ENCODE measurements at places on chromosomes 6 and 20. TPM values are rescaled to one million over a fixed set of nuclear protein-coding genes. Genes with fewer than 3 reads are reported as not detected.

The FILIP1 gene
- total RNA-seq = 12.3 TPM

DNA sequence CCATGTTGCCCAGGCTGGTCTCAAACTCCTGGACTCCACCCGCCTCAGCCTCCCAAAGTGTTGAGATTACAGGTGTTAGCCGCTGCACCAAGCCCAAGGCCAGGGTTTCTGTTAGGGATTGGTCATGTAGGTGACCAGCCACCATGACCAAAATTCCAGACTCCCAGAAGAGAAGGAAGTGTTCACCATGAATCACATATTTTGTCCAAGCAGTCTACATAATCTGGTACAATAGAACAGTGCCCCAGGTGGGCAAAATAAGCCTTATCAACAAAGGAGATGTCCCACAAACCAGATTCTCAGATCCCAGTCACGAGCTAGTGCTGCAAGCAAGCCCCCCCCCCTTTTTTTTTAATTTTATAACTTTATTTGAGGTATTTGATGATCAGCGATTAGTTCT, 20.0 kb downstream of the ZNF341 start:
- H3K36me3 ChIP-seq = no peaks in the 10 kb centered on the region
- H3K4me1 ChIP-seq = no peaks in the 10 kb centered on the region
- no peaks in the 10 kb centered on the region for H3K27me3 ChIP-seq
- H3K4me3 ChIP-seq = no peak overlapping the region

DNA sequence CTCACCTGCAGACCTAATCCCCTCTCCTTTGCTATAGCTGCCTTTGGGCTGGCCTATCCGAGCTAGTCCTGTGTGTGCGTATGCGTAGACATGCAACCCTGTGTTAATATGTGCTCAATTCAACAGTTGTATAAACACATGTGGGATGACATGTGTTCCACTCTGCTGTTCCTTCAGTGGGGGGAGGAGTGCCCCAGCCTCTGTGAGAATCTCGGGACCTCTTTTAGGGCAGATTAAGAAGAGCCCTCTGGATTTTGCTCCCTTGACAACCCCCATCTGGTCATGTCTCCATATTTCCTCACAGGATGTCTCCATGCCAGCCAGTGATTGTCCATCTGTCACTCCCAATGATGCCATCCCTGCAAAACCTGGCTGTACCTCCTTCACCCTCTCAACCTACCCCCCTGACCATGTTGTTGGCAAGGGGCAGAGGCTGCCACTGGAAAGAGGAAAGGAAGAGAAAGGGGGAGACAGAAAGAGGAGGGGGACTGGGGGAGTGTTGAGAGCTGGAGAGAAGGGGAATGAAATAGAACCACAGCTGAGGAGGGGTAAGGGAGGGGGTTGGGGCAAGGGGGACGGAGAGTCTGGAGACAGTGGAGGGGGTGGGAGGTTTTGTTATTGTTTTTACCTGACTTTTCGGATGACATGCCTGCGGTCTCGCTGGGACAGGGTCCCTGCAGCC, 417 bp downstream of the PRRT1 start:
- H3K36me3 ChIP-seq = no peaks in the 10 kb centered on the region
- H3K4me1 ChIP-seq = peaks cover 38% of the 10 kb centered on the region
- H3K27ac ChIP-seq = peak overlapping the region; percentile 97
- H3K27me3 ChIP-seq = peaks cover 13% of the 10 kb centered on the region
- no peak for DNase-seq
- peak overlapping the region; percentile 68 for H3K4me3 ChIP-seq

GRCh38 chr6:148851683-148852556, 105.1 kb downstream of the UST start:
- H3K27me3 ChIP-seq = no peaks in the 10 kb centered on the region
- no peak overlapping the region for H3K27ac ChIP-seq
- no peaks in the 10 kb centered on the region for H3K36me3 ChIP-seq
- H3K4me1 ChIP-seq = peaks cover 3% of the 10 kb centered on the region
- H3K4me3 ChIP-seq = no peak overlapping the region
- no peak for DNase-seq
